ENCODE measurements at places on chromosomes 3 and 15. TPM values are rescaled to one million over a fixed set of nuclear protein-coding genes. Genes with fewer than 3 reads are reported as not detected.
A peak's percentile ranks its signal among the peaks of the same experiment; 100 is the strongest.

- no peak overlapping the region for H3K27ac ChIP-seq
- DNase-seq: no peak
- no peaks in the 10 kb centered on the region for H3K36me3 ChIP-seq
- no peak overlapping the region for H3K4me3 ChIP-seq
- H3K4me1 ChIP-seq: peaks cover 25% of the 10 kb centered on the region
- H3K27me3 ChIP-seq: no peaks in the 10 kb centered on the region
Observed at GRCh38 chr3:39290255-39290654, 10.4 kb upstream of the CX3CR1 start.

- no peaks in the 10 kb centered on the region for H3K27me3 ChIP-seq
- no peaks in the 10 kb centered on the region for H3K4me1 ChIP-seq
- H3K4me3 ChIP-seq: no peak overlapping the region
- peak; percentile 40 for DNase-seq
Observed at GRCh38 chr3:161274691-161275298, 53.7 kb downstream of the NMD3 start.

The ARGFX gene
- total RNA-seq: not detected

- no peak overlapping the region for H3K4me3 ChIP-seq
- no peak overlapping the region for H3K27ac ChIP-seq
- no peaks in the 10 kb centered on the region for H3K4me1 ChIP-seq
- H3K27me3 ChIP-seq: peaks cover 10% of the 10 kb centered on the region
- DNase-seq: no peak
Observed at GRCh38 chr15:78358102-78358870, 18.1 kb downstream of the CRABP1 start.

The CLDN16 gene
- total RNA-seq: not detected

The NPAP1 gene
- not detected for total RNA-seq
